ENCODE measurements at places on chromosomes 13 and 19.

GRCh38 chr13:107466326-107467099, 748.8 kb downstream of the LIG4 start:
- no peak for DNase-seq

- no peak for DNase-seq
Observed at GRCh38 chr13:110562696-110563462, 1.4 kb upstream of the RAB20 start.

DNA sequence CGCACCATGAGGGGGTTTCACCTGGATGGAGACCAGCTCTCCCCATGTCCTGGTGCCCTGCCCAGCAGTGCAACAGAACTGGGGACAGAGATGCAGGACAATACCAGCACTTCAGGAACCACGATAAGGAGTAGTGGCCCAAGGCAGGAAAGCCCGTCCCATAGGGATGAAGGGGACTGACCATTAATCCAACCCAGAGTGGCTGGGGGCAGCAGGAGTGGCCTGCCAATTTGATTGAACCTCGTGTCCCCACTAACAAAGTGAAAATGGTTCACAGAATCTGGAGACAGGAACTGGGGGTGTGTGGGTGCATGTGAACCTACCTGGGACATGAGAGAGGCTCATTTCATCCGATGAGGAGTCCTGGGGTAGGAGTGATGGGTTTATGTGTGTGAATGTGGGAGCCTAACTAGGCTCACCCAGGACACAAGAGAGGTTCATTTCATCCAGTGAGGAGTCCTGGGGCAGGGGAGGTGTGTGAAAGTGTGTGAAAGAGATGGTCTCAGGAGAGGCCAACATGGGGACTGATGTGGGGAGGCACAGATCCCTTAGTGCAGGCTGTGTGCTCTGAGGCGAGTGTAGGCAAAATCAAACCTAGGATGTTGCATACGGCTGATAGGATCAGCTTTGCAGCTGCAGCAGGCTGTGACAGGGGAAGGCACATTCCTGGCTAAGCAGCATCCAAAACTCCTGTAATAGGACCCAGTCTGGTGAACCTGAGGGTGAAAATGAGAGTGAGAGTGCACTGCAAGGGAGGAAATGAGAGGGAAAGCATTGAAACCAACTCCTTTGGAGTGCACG, 98.2 kb downstream of the ZNF429 start:
- no peak for DNase-seq

- peak; percentile 46 for DNase-seq
Observed at GRCh38 chr19:31356587-31357314, 7.5 kb upstream of the TSHZ3 start.

All from CD4-positive, alpha-beta T cell treated with Interferon alpha-2 for 1 hour (primary cell).